ENCODE measurements at places on chromosomes 3 and 15. TPM values are rescaled to one million over a fixed set of nuclear protein-coding genes. Genes with fewer than 3 reads are reported as not detected.

The TMEM158 gene
- 2.2 TPM for total RNA-seq

The GATM gene
- 21.7 TPM for total RNA-seq

The PP2D1 gene
- total RNA-seq: not detected

The GOLGA8G gene
- 0.23 TPM for total RNA-seq

The CHST14 gene
- 11.9 TPM for total RNA-seq

The C3orf85 gene
- total RNA-seq: not detected

The UBP1 gene
- total RNA-seq: 68.4 TPM

The POLQ gene
- 0.40 TPM for total RNA-seq

The SEMA3B gene
- 48.6 TPM for total RNA-seq

The FES gene
- 39.4 TPM for total RNA-seq

The SOX14 gene
- total RNA-seq: not detected

The WDR93 gene
- 0.42 TPM for total RNA-seq

The GNAT1 gene
- total RNA-seq: not detected

The SLC6A11 gene
- not detected for total RNA-seq

The RTP1 gene
- total RNA-seq: not detected

The DUOXA2 gene
- total RNA-seq: not detected

The TRPM7 gene
- 39.4 TPM for total RNA-seq

The GP9 gene
- not detected for total RNA-seq

The GASK1A gene
- total RNA-seq: 10.2 TPM

The ACTRT3 gene
- 4.5 TPM for total RNA-seq

The PPARG gene
- 3.7 TPM for total RNA-seq

The CCDC50 gene
- total RNA-seq: 186 TPM

The AP3B2 gene
- 1.8 TPM for total RNA-seq

The ALDH1A3 gene
- 72.8 TPM for total RNA-seq

The GRIP2 gene
- total RNA-seq: 0.92 TPM

The SLC30A4 gene
- 10.7 TPM for total RNA-seq

The COX17 gene
- 76.3 TPM for total RNA-seq

The PLIN1 gene
- 3.0 TPM for total RNA-seq

The SH3GL3 gene
- total RNA-seq: not detected

The CTXND1 gene
- total RNA-seq: 0.80 TPM

The PLSCR2 gene
- total RNA-seq: 0.69 TPM

The HRH1 gene
- total RNA-seq: 3.7 TPM

The LRRC15 gene
- total RNA-seq: 0.66 TPM

The ITIH1 gene
- not detected for total RNA-seq

The GUCA1C gene
- not detected for total RNA-seq

The CCDC174 gene
- total RNA-seq: 10.8 TPM

The RAB5A gene
- 77.8 TPM for total RNA-seq

The CHRNA3 gene
- 2.9 TPM for total RNA-seq

The NEIL1 gene
- 14.1 TPM for total RNA-seq

The ULK3 gene
- total RNA-seq: 24.5 TPM

The GADL1 gene
- total RNA-seq: 4.6 TPM

The IQCF5 gene
- total RNA-seq: not detected

The PTH1R gene
- 26.8 TPM for total RNA-seq

The GABPB1 gene
- total RNA-seq: 23.5 TPM

The DISP2 gene
- total RNA-seq: 0.13 TPM

The PLA2G4E gene
- total RNA-seq: not detected

The PIERCE2 gene
- total RNA-seq: 3.3 TPM

The MAP3K13 gene
- 44.9 TPM for total RNA-seq

The EPHA6 gene
- total RNA-seq: 8.3 TPM

The CHAC1 gene
- 0.66 TPM for total RNA-seq

The MORC1 gene
- not detected for total RNA-seq

The SLC51B gene
- not detected for total RNA-seq

The HDGFL3 gene
- total RNA-seq: 38.6 TPM

The TUSC7 gene
- total RNA-seq: not detected

The SI gene
- not detected for total RNA-seq

The FBLN2 gene
- total RNA-seq: 135 TPM

The THSD4 gene
- 4.6 TPM for total RNA-seq

The MFAP1 gene
- total RNA-seq: 19.5 TPM

The C2CD4A gene
- not detected for total RNA-seq

The OR5K2 gene
- total RNA-seq: not detected

Measured in esophagus muscularis mucosa (tissue), 4 donors.